ENCODE measurements at places on chromosomes 2 and 18.

GRCh38 chr2:180516232-180516631, 464.2 kb upstream of the UBE2E3 start:
- DNase-seq: no peak

DNA sequence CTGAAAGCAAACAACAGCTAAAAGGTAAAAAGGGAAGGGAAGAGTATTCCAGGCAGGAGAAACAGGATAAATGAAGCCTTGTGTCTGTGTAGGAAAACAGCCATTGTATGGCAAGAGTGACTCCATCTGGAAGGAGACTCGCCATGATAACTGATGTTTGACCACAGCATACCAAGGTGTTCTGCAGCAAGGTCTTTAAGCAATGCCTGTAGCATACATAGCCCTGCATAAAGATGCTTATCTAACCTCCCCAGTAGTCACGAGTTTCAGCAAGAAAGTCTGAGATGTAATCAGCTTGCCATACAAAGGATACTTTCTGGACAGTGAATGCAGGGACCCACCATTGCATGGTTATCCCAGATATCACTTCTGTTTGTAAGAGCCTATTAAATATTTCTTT, 11.9 kb upstream of the CCNT2 start:
- DNase-seq: no peak

DNA sequence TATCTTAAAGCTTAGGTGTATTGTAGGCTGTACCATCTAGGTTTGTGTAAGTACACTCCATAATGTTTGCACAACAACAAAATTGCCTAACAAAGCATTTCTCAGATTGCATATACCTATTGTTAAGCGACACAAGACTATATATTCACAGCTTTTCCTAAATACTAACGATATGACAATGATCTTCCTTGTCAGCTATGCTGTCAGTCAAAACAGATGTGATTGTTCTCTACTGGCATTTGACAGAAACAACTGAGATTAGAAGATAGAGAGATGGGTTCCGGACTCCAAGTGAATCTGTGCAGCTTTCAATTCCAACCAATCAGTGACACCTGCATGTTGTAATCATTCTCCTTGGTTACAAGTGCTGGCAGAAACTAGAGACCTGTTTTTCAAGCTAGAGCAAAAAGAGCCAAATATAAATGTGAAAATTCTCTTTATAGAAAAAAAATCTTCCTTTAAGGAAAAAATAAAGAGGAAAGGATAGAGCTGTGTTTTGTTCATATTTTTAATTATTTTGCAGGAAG, 1232.3 kb upstream of the SLC39A10 start:
- no peak for DNase-seq

GRCh38 chr2:26887151-26887550, 39.2 kb downstream of the DPYSL5 start:
- no peak for DNase-seq

DNA sequence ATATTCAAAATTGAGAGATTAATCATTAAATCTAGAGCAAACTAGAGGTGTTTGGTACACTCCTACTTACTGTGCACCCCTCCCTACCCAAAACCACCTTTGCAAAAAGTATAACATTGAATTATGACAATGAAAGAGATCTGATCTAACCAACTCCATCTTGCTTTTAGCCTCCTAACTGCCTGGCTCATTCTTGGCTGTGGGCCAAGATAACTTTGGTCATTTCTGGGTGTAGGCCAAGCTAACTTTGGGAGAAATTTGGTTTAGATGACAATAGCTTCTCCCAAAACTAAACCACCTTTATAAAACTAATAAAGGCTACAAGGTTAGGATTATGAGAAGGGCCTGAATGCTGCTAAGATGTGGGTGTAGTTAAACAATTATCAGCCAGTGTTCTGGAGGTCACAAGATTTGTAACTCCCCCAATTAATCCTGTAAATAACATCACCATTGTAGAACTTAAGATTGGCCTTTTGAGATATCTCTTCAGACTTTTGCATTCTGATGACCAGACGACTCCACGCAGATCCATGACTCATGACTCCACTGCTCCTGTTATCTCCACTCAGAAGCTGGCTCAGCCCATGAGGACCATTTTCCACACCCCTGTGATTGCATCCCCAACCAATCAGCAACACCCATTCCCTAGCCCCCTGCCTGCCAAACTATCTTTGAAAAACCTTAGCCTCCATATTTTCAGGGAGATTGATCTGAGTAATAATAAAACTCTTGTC, 160.2 kb downstream of the FBXO15 start:
- DNase-seq: no peak

DNA sequence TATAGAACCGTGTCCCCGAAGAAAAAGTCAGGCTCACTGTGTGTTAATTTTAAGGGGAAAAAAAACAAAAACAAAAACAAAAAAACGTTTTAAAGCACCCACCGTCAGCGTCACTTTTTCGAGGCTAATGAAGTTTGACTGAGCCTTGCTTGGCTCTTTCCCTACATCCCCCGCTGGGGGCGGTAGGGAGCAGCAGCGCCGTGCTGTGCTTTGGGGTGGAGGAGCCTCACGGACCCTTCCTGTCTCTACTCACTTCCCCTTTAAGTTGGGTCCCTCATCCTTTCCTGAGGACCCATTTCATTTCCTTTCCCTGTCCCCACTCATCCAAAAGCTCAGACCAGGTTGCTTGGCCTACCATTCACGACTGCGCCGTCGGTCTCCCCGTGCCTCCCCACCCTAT, 82.8 kb upstream of the RPL31 start:
- DNase-seq: no peak

GRCh38 chr2:241161646-241162281, 11.5 kb downstream of the PPP1R7 start:
- DNase-seq: no peak

DNA sequence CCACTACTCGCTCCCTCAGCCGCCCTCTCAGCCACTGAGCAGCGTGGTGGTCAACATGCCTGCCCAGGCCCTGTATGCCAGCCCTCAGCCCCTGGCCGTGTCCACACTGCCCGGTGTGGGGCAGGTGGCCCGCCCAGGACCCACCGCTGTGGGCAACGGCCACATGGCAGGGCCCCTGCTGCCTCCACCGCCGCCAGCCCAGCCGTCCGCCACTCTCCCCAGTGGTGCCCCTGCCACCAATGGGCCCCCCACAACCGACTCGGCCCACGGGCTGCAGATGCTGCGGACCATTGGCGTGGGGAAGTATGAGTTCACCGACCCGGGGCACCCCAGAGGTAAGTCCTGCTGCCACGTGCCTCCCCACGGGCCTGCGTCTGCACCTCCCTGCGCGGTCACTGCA, 257.5 kb downstream of the KLHL29 start:
- no peak for DNase-seq

- no peak for DNase-seq
Observed at GRCh38 chr2:56077359-56077915, 106.4 kb upstream of the CCDC85A start.

- DNase-seq: no peak
Observed at GRCh38 chr2:75268112-75268511, 68.8 kb upstream of the TACR1 start.

GRCh38 chr2:215531284-215531683, 95.4 kb upstream of the FN1 start:
- DNase-seq: no peak
